Cortex of kidney (tissue), 1 donor: ENCODE measurements at places on chromosomes 3 and 15.

DNA sequence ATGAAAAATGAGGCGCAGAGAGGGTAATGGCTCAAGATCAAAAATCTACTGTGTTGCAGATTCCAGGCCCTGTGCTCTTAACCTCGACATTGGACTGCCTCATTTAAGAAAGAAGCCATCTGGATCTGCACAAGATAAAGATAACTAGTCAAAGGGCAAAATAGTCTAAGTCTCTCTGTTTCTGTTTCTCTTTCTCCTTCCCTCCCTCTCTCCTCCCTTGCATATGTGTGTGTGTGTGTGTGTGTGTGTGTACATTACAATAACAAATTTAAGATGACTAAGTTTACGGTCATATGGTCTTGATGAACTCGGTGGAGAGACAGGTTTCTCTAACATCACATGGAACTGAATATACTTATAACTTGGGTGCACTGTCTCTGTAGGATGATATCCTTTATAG, 69.2 kb downstream of the MEIS2 start:
- no peak for DNase-seq

DNA sequence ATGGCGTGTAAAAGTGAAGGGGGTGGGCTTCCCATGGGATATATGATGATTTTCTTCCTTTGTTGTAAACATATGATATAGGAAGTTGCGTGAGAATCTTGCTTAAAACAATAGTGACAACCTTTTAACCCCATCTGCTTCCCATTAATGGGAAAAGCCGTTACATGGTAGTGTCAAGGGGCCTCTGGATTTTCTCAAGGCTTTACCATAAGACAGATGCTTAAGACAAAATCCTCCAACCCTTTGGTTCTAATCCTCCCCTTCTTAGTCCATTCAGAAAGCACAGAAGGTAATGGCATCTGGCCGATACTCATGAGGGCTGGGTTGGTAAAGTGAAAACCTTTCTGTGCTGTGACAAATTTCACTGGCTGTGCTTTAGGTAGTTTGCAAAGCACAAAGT, 25.0 kb downstream of the DPH3 start:
- no peak for DNase-seq

GRCh38 chr15:61051569-61052031, 177.5 kb downstream of the RORA start:
- DNase-seq: no peak

DNA sequence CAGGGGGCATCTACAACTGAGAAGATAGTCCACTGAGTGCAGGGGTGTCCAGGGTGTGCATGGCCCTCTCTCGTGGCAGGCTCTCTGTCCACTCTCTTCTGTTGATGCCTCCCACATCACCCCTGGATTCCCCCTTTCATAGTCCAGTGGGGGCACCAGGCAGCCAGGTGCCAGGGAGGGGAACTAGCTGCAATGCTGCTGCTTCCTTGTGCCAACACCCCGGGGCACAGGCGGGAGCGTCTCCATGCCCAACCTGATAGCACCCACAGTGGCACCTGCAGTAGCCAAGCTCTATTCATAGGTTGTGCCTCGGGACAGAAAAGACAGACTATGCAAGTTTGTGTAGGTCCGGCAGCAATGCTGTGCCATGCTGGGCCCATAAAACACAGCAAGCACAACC, 11.7 kb downstream of the DUOX2 start:
- no peak for DNase-seq

DNA sequence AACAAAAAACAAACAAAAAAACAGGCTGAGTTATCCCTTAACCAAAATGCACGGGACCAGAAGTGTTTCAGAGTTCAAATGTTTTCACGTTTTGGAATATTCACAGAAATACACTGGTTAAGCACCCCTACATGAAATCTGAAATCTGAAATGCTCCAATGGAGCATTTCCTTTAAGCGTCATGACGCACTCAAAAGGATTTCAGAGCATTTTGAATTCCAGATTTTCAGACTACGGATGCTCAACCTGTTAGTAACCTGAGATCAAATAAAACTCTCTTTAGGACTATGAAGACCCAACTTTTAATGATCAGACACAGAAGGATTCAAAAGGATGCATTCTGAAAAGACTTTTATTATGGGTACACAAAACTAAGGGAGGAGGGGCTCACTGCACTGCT, 9.6 kb downstream of the CLPX start:
- DNase-seq: no peak

- no peak for DNase-seq
Measured at GRCh38 chr3:117927825-117928224, 1106.8 kb downstream of the IGSF11 start.

DNA sequence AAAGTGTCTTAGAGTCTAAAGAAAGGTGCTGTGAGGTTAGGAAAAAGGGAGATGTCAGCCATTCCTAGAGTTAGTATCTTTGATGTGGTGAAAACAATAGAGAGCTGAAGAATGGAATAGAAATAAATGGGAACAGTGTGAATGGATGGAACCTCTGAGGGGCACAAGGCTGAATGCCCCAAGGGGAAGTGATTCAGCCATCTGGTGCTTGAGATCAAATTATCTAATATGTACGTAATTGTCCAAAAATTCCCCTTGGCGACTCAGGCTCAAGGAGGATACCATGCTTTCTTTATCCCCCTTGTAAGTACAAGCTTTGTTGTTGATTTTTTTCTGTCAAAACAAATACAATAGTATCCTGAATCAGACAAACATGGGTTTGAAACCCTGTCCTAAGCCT, 361.6 kb downstream of the LSAMP start:
- DNase-seq: no peak

DNA sequence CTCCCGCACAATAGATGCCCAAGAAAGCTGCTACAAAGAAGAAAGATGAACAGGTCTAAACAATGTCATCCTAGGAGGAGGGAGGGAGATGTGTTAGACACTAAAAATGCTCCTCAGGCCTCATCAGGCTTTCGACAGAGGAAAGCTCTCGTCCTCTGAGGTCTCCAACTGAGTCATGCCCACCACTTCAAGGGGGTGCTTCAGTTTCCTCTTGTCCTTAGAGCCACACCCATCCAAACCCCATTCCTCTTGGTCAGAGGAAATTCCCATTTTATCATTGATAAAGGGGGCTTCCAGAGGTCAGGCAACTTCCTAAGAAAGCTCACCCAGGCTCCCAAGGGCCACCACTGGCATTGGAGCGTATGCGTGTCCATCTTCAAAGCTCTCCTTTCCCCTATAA, 50.1 kb downstream of the HEG1 start:
- DNase-seq: no peak

- DNase-seq: no peak
Measured at GRCh38 chr3:31157047-31157694, 262.7 kb upstream of the GADL1 start.

DNA sequence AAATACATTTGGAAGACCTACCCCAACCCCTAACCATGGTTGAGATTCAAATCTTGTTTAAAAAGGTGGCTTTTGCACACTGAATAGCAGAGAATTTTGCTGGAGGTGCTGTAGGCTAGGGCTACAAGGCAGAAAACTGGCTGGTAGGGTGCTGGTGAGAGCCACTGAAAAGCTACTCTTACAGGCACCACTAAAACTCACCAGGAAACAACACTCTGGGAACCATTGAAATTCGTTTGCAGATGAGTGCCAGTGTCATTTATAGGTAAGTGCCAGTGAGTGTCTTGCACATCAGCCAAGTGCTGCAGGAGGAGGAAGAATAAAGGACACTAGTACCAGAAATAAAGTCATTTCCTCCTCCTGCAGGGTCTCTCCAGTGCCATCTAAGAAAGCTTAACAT, 610.2 kb downstream of the ZNF385D start:
- no peak for DNase-seq

- no peak for DNase-seq
Measured at GRCh38 chr3:125357032-125357658, 18.0 kb downstream of the ZNF148 start.

DNA sequence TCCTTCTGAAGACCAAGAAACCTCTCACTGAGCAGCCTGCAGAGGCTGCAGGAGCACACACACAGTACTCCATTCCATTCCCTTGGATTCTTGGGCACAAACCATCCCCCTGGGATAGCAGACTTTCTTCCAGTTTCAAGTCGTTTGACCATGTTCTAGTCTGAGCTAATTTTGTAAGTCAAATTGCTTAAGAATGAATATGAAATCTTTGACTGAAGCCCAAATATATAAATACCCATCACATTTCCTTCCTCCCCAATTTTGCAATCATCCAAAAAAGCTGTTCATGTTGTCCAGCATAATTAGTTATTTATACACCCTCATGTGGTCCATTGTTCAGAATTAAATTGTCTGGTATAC, 231.2 kb upstream of the TPRG1 start:
- DNase-seq: no peak

- DNase-seq: no peak
Measured at GRCh38 chr3:157441102-157441624, 4.5 kb downstream of the PTX3 start.

DNA sequence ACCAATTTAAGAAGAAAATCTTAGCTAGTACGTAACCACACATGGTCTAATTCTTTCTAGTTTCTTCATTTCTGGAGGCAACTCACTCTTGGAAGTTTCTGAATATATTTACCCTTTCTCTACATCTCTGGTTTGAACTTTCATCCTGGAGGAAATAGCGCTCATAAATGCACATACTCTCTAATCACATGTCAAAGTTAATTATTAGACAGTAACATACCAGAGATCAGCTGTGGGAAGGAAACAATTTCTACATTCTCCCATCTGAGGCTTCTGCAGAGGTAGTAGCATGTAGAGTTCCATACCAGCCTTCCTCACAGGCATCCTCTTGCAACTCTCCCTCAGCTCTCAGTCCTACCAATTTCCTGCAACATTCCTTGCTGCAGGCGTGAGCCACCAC, 132.5 kb downstream of the RBPMS2 start:
- no peak for DNase-seq

DNA sequence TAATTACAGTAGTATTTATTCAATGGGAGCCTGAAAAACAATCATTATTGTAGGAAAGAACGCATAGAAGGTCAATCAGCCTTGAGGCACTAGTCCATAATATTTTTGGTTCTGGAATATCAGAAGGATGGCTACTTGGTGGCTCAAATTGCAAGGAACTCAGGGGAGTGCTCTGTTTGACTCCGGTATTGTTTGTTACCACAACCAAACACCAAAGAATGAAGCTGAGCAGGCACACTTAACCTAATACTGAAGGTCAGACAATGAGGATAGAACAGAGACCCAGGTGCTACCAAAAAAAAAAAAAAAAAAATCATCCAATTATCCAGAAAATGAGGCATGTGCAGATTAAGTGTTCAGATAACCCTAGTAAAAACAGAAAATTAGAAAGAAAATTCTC, 11.1 kb upstream of the SATB1 start:
- no peak for DNase-seq

GRCh38 chr3:71442652-71443042, 140.9 kb downstream of the FOXP1 start:
- no peak for DNase-seq

- DNase-seq: no peak
Measured at GRCh38 chr3:67884345-67884744, 229.9 kb upstream of the SUCLG2 start.

- no peak for DNase-seq
Measured at GRCh38 chr15:34607832-34608231, 24.4 kb upstream of the GOLGA8B start.

DNA sequence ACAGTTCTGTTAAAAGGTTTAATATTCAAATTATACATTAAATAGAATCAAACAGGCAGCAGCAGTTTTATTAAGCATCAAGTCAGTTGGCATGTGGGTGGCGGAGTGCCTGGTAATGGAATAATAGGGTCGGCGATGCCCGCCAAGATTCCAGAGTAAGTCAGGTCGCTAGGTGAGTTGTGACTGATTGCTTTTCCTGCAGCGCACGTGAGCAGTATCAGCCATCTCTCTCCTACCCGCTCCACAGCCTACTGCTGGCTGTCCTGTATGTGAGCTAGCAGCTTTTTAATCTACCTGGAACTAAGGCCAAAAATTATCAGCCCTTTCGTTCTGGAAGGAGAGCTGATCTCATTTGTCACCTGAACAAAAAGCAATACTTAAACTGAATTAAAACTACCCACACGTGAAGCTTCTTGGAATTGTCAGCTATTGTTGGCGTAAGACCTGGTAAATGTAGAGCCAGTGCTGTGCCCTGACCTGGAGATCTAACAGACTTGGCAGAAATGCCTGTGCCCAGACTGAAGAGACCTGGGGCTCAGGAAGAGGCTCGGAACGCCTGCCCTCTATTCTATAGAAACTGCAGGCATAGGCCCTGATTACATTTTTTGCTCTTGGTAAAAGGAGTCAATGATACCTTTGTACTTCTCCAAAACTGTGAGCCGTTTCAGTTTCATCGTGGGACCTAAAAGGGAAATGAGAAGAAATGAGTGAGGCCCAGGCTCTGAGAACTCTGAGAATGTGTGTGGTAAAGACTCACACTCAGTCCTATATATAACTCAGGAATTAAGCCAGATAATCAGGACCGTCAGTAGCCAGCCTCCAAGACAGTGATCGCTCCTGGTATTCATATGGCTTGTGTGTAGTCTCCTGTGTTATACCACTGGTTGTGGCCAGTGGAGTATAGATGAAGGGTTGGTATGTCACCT, 21.9 kb downstream of the IDH3A start:
- no peak for DNase-seq

- no peak for DNase-seq
Measured at GRCh38 chr3:103295974-103296570, 861.3 kb downstream of the ZPLD1 start.

GRCh38 chr15:73856458-73857192, 16.7 kb upstream of the TBC1D21 start:
- DNase-seq: no peak

DNA sequence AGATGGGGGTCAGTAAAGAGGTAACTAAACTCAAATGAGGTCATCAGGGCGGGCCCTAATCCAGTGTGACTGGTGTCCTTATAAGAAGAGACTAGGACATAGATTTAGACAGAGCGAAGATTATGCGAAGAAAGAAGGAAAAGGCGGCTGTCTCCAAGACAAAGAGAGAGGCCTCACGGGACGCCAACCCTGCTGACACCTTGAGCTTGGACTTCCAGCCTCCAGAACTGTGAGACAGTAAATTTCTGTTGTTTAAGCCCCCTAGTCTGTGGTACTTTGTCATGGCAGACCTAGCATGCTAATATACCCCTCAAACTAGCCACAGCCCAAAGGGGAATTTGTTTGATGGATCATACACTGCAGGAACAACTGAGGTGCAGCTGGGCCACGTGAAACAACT, 183.0 kb downstream of the ABHD5 start:
- DNase-seq: no peak

GRCh38 chr15:41241221-41241964, 10.3 kb downstream of the CHP1 start:
- no peak for DNase-seq

DNA sequence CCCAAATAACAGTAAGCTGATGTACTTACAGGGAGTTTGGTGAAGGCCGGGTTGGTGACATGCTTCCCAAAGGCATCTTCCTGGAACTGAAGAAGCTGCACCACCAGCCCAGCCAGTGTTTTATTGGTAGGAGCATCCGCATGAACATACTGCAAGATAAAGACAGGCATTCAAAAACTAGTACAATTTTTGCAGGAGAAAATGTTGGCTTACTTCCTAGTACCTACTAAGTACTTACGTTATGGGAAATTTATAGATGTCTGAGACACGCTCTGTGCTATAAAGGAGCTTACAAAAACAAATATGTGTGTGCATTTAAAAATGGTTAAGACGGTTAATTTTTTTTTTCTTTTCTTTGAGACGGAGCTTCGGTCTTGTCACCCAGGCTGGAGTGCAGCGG, 8.9 kb downstream of the SMARCC1 start:
- no peak for DNase-seq

- no peak for DNase-seq
Measured at GRCh38 chr3:31105438-31106077, 211.1 kb upstream of the GADL1 start.
